Thoracic aorta (tissue), 2 donors: ENCODE measurements at places on chromosomes 7 and 10.

GRCh38 chr10:20616918-20617810 lies 279.9 kb downstream of the NEBL start:
- DNase-seq: no peak

DNA sequence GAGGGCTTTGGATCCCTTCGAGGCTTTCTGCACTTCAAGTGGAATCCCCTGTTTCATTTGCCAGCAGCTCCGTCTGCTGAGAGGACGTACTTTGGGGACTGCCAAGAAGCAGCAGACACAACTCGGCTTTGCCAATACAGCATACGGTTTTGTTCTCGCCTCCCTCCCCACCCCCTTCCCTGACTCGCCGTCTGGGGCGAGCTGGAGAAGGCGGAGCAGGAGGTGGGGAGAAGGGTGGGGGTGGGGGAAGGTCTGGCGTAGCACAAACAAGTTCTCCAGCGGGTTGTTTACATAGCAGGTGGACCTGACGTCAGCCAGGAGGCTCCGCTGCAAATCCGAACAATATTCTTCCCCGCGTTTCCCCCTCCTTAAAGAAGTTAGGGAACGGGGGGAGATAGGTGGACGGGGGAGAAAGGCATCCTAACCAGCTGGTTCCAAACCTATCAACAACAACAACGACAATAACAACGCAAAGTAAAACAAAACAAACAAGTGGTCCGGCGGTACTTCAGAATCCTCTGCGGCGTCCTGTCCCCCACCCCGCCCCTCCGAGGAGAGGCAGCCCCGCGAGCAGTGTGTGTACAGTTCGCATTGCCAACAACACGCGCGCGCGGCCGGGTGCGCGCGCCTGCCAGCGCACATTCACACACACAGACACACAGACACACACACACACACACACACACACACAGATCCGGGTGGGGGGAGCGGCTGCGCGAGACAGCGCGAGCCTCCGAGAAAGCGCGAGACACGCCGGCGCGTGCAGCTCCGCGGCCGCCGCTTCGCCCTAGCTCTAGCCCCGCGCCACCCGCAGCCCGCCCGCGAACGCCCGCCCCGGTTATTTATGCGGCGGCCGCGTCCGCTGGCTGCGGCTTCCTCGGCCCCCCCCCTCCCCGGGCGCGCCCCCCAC lies 167.0 kb upstream of the PPP1R3A start:
- peak; percentile 61 for DNase-seq

DNA sequence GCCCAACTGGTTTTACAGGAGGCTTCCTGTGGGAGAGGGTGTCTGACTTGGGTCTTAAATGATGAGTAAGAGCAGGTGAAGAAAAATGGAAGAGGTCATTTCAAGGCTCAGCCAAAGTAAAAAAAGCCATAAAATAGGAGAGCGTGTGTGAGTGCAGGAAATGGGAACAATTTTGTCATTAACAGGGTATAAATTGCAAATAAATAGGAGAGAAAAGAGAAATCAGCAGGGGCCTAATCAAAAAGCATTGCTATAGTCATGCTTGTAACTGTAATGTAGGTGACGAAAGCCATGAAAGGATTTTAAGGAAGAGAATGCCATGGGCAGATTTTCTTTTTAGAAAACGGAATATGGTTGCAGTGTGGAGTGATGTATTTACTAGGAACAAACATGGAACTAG lies 15.7 kb upstream of the SEMA3A start:
- DNase-seq: no peak

- no peak for DNase-seq
Observed at GRCh38 chr7:106914018-106914607, 49.0 kb downstream of the PIK3CG start.

DNA sequence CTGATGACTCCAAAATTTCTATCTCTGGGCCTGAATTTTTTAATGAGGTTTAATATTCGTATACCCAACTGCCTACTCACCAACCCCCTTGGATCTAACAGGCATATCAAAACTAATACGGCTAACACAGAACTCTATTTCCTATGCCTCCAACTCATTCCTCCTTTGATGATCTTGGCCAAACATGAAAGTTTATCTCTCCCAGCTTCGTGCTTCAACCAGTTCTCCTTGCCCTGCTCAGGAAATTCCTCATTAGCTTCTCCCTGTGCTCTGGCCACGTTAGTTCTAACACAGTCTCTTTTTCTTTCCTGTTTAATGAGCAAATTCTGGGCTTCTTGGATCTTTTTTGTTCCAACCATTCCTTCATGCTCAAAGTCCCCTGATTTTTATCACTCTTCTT lies 138.9 kb upstream of the PTN start:
- no peak for DNase-seq

GRCh38 chr10:28807760-28808613 lies 130.7 kb downstream of the BAMBI start:
- no peak for DNase-seq

GRCh38 chr10:124436191-124436638 lies 13.6 kb downstream of the NKX1-2 start:
- DNase-seq: no peak

GRCh38 chr10:111516144-111516543 lies 439.3 kb downstream of the ADRA2A start:
- DNase-seq: no peak

DNA sequence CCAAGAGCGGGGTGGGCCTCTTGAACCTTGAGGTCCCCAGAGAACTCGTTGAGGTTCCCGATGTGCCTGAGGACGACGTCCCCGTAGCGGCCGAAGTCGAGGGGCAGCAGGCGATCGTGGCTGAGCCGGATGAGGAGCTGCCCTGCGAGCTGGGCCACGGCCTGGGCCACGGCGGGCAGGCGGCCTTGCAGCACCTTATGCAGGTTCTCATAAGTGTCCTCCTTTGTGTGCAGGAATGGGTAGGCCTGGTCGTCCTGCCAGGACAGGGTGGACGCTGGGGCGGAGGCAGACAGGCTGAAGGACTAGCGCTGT lies 14.2 kb downstream of the TFR2 start:
- DNase-seq: no peak

GRCh38 chr7:74449809-74450397 lies 3.8 kb upstream of the GTF2IRD1 start:
- no peak for DNase-seq

DNA sequence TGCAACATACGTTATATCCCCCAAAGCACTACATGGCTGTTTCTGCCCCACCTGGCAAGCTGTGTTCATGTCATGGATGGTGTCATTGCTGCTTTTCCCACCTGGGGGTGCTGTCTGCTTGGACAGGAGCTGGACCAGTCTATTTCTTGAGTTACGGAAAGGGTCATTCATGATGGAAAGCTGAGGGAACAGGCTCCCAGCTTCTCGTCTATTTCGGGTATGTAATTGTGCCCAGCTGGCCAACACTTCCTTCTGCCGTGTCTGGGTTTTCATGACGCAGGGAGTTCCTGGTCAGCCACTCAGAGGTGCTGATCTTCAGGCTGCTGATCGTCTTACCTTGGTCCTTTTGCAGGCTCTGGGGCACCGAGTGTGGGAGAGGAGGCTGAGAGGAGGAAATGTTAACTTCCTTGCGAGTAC lies 8.6 kb downstream of the BTBD16 start:
- no peak for DNase-seq
